ENCODE measurements at places on chromosomes 13 and 19.

- no peak for DNase-seq
These were observed 333.7 kb upstream of the NBEA start for GRCh38 chr13:34608331-34608730.

- no peak for DNase-seq
These were observed 988 bp downstream of the LRRC4B start for GRCh38 chr19:50567052-50567841.

DNA sequence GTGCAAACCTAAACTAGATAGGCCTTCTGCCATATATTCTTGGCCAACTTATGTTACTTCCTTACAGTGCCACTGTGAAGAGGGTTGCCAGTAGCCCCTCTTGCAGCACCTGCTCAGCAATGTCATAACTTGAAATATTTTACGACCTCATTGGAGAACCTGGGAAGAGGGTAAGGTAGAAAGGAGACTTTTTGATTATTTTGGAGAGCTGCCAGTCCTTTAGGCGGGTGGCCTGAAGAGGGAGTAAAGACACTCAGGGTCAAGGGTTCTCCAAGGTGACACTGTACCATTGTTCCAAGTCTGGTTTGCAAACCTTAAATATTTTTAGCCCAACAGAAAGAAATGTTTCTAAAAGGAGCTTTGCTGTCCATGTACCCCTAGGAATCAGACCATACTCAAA is 118.3 kb downstream of the FLT1 start:
- no peak for DNase-seq

DNA sequence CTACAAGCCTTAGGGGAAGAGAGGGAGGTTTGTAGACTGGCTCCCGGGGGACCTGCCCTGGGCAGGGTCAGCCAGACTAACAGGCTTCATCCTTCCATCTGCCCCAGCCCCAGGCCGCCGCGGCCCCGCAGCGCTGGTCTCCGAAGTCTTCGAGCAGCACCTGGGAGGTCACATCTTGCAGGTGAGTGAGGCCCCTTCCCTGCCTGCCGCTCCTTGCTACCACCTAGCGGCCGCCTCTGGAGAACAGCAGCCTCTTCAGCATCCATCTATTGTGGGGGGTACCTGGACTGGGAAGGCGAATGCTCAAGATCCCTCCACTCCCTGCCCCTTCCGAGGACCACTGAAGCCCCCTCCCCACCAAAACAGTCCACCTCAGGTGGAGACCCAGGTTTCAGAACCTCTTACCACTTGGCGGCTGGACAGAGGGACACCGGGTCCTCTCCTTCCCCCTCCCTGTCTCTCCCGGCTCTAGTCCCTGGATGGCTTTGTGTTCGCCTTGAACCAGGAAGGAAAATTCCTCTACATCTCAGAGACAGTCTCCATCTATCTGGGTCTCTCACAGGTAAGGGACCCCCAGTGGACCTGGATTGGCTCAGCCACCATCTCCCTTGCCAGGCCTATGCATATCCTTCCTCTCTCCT is 12.7 kb downstream of the NPAS1 start:
- DNase-seq: peak; percentile 86

DNA sequence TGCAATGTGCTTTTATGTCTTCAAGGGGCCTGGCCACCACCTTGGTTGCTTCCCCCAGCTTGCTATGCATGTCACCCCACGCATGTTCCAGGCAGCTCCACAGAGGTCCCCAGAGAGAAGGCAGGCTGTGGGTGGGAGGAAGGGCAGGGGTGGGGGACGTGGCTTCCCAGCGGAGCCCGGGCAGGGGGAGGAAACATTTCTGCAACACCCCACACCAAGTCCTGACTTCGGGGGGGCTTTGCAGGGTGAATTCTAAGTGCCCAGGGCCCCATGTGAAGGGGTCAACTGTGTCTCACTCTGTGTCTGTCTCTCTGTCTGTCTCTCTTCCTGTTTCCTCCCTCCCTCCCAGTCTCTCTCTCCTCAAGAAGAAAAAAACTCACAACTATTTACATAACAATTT is 39.6 kb downstream of the LTBP4 start:
- DNase-seq: peak; percentile 50

DNA sequence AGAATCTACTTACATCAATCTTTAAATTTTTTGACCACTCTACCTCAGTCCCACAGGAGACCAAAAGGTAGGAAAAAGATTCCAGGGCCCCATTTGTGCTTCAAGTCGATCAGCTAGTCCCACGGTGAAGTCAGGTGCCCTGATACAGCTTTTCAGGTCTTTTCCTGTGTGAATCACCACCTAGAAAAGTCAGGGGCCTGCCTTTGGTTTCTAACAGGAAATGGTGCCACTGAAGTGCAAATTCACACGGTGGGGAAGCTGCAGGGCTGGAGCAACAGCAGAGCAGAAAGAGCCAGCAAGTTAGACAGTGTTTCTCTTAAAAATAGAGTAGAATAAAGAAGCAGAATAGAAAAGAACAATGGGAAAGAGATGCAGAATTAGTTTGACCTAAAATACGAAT is 107.5 kb downstream of the KLF12 start:
- DNase-seq: peak; percentile 48

GRCh38 chr13:32431361-32431760 is 3.4 kb upstream of the N4BP2L1 start:
- no peak for DNase-seq

DNA sequence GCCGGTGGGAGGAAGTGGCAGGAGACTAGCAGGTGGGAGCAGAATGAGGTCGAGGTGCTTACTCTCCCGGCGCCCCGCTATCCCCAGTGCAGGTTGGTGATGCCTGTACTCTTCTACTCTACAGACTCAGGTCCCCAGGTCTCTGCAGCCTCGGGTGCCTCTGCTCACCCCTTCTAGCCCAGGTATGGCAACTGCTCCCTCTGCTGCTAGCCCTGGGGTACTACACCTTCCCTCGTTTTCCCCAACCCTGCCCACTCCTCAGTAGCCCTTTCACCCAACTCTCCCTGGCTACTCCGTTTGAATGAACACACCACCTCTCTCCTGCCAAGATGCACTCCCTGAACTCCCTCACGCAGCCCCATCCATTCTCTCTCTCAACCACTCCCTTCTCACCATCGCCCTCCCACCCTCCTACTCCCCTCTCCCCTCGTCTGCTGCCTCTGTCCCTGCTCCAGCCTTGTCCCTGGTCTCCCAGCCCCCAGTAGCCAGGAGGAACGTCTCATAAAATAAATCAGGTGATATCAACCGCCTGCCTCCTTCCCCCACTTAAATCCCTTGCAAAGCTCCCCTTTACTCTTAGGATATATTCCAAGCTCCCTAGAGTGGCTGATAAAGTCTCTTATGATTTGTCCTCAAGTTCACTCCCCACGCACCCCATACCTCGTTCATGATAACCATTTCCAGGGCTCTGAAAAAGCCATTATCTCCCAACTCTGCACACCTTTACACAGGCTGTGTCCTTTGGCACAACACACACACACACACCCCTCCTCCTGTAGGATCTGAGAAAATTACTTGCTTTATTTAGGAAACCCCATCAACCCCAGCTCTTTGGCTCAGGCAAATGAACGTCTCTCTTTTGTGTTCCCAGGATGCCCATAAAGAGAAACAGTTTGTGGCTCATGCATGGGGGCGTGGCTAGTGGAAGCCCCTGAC is 8.2 kb upstream of the MEIS3 start:
- DNase-seq: peak; percentile 82

GRCh38 chr19:33263325-33264023 is 37.8 kb upstream of the SLC7A10 start:
- DNase-seq: no peak

Measured in germinal center (tissue), 1 donor.